ENCODE measurements at places on chromosomes 5 and 9.

- DNase-seq = no peak
Measured at GRCh38 chr5:132526974-132527564, 16.3 kb downstream of the IL5 start.

DNA sequence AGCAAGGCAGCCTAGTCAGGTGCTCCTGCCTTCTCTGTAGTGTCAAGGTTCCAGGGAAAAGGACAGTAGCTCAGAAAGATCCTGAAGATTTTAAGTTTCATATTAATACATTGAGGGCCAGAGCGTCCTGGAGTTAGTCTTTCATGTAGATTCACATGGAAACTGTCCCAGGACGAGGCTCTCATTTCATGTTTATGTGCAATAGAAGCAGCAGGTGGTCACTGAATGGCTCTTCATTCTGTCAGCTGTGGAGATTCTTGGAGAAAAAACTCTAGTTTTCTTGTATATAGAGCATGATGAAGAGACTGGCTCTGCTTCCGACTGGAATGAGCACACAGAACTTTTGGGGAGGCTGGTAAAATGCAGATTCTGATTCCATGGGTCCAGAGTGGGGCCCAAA lies 54.3 kb downstream of the MEGF10 start:
- DNase-seq = no peak

DNA sequence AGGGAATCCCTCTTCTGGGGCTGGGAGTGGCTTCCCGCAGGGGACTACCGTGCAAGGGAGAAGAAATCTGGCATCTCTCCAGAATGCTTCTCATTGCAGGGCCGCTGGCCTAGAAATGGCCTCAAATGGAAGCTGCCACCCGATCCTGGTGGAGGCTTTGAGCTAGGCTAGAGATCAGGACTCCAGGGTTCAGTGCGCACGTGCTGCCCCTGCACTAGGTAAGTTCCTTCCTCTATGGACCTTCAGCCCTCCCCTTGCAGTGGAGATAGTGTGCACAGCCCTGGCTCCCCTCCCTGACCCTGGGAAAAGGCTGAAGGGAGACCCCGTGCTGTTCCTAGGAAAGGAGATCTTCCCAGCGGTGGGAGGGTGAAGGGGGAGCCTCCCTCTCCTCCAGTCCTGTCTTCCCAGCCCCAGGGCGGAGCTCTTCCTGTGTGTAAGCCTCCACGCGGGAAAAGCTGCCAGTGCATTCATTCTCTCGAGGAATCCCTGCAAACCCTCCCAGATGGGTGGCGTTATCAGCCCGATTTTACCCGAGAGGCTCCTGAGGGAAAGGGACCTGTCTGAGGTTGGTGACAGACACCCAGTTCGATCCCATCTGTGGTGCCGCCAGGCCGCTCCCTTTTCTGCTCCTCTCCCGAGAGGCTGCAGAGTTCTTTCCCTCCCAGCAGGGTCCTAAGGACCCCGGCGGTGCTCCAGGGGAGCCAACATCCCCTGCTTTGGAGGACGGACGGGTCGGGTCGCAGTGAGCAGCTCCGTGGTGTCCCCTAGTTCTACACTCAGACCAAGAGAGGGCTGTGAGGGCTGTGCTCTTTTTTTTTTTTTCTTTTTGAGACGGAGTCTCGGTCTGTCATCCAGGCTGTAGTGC lies 1.4 kb upstream of the CERCAM start:
- no peak for DNase-seq

GRCh38 chr9:129885018-129885669 lies 49.9 kb downstream of the USP20 start:
- DNase-seq = no peak

Data from kidney capillary endothelial cell (primary cell).